Putamen (tissue), 1 donor: ENCODE measurements at places on chromosomes 7 and 10.

DNA sequence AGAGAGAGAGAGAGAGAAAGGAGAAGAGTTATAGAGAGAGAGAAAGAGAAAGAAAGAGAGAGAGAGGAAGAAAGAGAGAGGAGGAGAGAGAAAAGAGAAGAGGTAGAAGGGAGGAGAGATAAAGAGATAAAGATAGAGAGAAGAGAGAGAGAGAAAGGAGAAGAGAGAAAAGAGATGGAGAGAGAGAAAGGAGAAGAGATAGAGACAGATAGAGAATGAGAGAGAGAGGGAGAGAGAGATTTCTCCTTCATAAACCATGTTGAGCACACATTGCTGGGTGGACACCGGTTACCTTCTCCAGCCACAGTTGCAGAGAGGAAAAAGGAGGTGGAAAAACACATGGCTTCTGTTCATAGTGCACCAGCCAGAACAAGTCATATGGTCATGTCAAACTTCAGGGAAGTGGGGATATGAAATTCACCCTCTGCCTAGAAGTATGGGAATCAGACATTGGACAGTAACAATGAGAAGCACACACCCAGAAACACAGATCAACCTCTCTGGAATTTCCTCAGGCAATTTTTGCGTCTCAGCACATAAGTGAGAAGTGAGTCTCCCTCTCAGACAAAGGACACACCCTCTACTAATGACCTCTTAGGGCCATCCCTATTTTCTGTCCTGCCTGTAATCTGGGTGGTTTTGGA is 172.5 kb upstream of the SVIL start:
- DNase-seq = no peak

- no peak for DNase-seq
Observed at GRCh38 chr7:75050501-75050900, 23.1 kb downstream of the RCC1L start.

- no peak for DNase-seq
Observed at GRCh38 chr10:10788761-10789160, 228.9 kb upstream of the CELF2 start.

- no peak for DNase-seq
Observed at GRCh38 chr7:18140943-18141342, 113.3 kb upstream of the PRPS1L1 start.
